NCI-H1092 (cell line): ENCODE measurements at places on chromosomes 1 and 21.

- no peak for DNase-seq
These were observed 111.7 kb downstream of the NMNAT2 start for GRCh38 chr1:183306317-183307042.

DNA sequence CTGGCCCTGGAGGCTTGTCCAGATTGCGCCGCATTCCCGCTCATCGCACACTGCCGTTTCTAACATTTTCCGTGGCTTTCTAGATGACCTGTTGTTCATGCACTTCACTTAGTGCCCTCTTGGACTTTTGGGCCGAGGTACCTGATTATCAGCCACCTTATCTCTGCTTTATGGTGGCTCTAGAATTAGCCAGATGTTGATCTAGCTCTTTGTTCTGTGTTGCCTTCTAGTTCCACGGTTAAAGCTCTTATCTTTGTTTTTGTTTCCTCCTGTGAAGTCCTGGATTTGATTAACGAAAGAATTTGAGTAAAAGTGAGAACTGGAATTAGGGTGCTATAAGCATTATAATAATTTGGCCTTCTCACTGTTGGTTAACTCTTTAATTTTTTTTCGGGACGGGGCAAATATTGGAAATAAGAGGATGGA lies 945 bp downstream of the RNPEP start:
- DNase-seq, result no peak

DNA sequence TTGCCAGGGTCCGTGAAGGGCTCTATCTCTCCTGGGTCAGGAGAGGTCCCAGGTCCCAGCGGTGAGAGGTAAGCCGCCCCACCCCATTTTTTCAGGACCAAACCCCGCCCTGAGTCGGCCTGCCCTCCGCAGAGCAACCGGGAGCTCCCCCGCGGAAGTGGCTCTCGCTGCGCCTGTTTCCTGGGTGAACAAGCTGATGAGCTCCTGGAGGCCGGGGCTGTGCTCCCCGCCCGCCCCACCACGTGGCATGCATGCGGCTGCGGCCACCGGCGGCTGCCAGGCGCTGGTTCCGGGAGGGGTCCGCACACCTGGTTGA lies 32.0 kb downstream of the ZBTB17 start:
- no peak for DNase-seq

DNA sequence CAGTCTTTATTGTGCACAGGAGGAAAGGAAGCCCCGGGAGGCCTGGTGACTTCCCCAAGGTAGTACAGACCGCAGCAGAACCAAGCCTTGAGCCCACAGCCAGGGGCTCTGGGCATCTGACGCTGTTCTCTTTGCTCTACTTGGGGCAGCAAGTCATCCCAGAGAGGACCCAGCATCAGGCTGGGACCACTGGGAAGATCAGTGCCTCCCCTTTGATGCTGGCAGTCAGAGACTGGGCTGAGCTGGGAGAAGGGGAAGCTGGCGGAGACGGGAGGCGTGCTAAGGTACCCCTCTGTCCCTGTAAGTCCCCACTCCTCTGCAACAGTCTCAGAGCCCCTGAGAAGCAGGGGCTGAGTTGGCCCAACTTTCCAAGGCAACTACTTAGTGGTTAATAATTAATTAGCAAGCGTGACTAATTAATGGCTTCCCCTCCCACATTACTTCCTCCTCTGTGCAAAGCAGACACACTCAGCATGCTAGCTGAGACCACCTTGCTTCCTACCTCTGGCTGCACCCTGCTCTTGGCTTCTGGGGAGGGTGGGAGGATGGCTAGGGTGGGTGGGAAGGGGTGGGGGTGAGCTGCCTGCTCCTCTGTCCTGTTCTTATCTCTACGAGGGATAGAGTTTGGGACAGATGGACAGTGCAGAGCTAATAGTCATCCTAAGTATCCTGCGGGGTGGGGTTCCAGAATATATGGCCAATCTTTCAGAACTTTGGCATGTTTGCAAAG lies 1.3 kb downstream of the INAVA start:
- DNase-seq, result no peak

DNA sequence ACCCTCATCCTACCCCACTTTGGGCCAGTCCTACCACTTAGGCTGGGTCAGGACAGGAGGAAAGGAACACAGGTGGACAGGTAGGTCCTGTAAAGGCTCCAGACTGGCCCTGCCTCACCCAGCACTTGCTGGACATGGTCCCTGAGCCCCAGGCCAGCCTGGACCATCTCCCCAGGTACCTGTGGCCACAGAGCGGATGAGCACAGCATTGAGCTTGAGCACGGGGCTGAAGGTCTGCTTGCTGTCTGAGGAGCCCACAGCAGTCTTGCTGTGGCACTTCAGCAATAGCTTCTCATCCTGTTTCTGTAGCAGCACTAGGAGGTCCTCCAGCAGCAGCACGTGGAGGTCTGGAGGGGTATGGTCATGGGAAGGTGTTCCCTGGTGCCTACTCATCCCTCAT lies 23.3 kb downstream of the LRRC71 start:
- no peak for DNase-seq

GRCh38 chr21:26115305-26115704 lies 55.3 kb downstream of the APP start:
- DNase-seq, result peak; percentile 87

GRCh38 chr1:47563201-47563600 lies 125.4 kb downstream of the FOXD2 start:
- DNase-seq, result no peak

DNA sequence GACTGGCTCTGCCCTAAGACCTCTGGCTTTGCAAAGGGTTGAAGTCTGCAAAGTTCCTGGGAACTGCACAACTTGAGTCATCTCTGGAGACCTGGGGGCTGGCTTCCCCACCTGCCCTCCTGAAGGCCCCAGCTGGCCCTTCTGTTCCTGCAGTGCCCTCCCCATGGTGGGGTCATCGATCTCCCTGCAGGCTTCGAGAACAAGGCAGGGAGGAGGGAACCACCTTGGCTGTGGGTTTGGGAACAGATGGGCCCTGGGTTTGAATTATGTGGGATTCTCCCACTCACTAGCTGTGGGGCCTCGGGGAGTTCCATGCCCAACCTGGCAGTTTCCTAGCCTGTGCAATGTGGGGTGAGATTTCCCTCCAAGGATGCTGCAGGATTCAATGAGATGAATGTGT lies 310.2 kb downstream of the PTPRU start:
- no peak for DNase-seq

GRCh38 chr1:48718705-48719104 lies 58.0 kb downstream of the BEND5 start:
- DNase-seq, result no peak

DNA sequence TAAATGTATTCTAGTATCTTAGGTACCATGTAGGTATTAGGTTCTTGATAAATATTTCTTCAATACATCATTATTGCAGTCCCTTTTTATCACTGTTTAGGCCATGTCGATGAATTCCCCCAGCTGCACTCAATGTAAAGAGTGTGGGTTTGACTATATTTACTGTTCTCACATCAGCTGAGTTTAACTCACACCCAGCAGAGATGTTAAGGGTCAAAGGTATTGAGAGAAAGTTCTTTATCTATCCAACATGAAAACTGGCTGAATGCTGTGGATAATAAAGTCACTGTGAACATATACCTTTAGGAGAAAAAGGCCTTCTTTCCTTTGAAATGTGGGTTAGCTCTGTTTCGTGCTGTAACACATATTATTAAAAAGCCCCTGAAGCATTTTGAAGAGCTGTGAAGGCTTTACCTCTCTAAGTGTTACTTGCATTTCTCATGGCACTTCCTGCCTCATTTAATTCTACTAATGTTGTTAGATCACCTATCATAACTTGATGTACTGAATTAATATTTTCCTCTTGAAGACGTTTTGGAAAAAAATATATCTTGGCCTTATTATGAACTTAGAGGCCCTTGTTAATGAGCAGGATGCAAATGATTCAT lies 19.1 kb upstream of the LYST start:
- DNase-seq, result no peak

- no peak for DNase-seq
These were observed 6.7 kb upstream of the MYOM3 start for GRCh38 chr1:24118410-24119242.

DNA sequence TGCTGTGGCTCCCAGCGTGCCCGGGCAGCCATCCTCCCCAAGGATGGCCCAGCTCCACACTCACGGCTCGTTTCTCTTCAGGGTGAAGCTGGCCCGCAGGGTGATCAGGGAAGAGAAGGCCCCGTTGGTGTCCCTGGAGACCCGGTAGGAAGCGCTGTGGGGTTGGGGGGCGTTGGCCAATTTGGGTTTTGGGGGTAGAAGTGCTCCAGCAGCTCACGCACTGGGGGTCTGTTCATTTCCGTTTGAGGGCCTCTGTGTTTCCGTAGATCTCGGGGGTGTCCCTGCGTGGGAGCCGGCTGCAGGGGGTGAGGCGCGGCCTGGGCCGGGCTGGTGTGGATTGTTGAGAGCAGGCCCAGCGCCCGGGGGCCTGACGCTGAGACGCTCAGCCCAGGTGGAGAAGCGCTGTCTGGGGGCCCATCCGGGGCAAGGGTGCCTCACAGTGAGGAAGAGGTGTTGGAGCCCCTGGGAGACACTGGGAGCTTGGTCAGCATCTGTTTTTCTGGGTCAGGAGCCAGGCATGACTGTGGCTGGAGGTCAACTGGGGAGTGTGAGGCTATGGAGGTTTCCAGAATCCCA lies 12.6 kb downstream of the COL6A1 start:
- no peak for DNase-seq

- no peak for DNase-seq
These were observed 246.7 kb upstream of the NRIP1 start for GRCh38 chr21:15311510-15311909.
